ENCODE measurements at places on chromosomes 1 and 21. TPM values are rescaled to one million over a fixed set of nuclear protein-coding genes. Genes with fewer than 3 reads are reported as not detected.

GRCh38 chr1:153227810-153228209 lies 10.4 kb downstream of the PRR9 start:
- no peak for DNase-seq

- DNase-seq = no peak
Measured at GRCh38 chr21:16427587-16428087, 697.9 kb downstream of the USP25 start.

DNA sequence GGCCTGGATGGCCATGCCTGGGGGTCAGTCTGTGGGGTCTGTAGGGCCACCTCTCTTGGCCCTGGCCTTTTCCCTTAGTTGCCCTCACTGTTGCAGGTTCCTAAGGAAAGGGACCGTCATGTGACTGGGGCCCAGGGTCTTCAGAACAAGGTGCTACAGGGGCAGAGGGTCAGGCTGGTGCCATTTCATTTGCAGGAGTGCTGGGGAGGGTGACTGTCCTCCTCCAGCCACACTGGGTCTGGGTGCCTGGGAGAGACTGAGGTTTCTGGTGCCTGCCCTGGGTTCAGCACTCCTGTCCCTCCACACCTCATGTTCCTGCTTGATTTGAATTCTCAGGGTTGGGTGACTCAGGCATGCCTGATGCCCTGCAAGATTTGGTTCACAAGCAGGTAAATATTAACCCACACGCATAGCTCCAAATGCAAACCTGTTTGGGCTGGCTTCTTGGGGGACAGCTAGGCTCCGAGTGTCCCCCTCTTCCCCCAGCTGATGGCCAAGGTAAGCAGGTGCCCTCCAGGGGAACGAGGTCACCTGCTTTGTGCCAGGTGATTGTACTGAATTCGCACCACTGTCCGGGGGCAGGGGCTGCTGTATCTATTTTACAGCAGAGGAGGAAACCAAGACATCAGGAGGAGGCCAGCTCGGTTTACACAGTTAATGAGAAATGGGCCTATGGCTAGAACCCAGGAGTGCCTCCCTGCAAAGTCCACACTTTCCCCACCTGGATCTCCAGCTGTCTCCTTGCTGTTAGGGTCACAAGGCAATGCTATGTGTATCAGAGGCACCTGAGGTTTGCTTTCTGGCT lies 20.3 kb downstream of the ARHGEF10L start:
- DNase-seq = no peak

DNA sequence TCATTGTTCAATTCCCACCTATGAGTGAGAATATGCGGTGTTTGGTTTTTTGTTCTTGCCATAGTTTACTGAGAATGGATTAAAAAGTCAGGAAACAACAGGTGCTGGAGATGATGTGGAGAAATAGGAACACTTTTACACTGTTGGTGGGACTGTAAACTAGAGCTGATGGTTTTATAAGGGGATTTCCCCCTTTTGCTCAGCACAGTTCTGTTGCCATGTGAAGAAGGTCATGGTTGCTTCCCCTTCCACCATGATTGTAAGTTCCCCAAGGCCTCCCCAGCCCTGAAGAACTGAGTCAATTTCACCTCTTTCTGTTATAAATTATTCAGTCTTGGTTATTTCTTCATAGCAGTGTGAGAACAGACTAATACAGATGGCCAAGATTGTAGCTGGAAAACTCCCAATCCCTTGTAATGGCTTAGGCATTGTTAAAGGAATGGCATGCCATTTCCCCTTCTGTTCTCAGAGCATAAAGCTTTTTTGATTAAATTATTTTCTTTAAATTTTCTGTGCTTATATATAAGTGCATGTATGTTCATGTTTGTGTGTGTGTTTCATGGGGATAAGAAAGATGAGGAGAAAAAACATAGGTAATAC lies 144.8 kb downstream of the BACH1 start:
- DNase-seq = no peak

DNA sequence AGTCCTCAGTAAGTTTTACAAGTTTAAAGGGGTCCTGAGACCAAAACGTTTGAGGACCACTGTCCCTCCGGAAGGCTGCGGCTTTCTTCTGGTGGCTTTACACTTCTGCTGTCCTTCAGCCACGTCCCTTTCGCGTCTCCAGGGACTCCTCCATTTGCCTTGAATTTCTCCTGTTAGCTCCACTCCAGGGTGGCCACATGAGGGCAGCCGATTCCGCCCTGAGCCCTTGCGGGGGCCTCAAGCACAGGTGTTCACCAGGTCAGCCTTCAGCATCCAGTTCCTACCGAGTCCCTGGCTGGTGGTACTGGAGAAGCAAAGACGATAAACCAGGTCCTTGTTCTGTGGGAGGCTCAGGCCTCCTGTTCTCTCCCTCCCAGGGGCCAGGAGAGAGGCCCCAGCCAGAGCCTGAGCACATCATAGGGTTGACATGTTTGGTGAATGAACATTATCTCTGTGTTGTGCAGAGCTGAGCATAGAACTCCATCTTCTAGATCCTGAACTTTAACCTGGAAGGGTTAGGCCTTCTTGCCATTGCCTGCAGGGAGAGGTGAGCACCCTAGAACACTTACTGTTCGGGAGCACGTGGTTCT lies 27.4 kb upstream of the COQ8A start:
- no peak for DNase-seq

DNA sequence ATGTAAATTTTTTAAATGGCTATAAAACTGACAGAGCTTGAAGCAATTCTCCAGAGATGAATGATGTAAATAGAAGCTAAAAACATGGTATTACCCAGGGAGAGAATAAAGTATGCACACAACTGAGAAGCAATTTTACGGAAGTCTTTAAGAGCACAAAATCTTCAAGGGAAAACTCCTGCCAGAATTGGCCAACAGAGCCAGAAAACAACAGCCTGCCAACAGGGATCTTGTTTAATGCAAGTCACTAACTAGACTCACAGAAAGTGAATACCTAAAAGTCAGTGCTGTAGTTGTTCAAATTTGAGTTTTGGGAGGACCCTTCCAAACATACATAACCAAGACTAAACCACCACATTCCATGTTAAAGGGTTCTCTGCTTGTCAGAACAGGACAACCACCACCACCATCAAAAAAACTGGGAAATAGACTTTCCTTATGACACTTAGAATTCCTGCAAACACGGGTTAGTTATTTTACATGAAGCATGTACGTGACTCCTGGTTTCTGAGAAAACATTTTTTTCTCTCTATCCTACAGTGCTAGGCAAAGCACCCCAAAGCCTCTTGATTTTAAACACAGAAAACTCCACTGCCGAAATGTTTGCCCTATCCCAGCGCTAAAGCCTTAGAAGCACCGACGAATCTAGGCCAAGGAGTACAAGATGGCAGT lies 1.6 kb downstream of the EPS15 start:
- no peak for DNase-seq

DNA sequence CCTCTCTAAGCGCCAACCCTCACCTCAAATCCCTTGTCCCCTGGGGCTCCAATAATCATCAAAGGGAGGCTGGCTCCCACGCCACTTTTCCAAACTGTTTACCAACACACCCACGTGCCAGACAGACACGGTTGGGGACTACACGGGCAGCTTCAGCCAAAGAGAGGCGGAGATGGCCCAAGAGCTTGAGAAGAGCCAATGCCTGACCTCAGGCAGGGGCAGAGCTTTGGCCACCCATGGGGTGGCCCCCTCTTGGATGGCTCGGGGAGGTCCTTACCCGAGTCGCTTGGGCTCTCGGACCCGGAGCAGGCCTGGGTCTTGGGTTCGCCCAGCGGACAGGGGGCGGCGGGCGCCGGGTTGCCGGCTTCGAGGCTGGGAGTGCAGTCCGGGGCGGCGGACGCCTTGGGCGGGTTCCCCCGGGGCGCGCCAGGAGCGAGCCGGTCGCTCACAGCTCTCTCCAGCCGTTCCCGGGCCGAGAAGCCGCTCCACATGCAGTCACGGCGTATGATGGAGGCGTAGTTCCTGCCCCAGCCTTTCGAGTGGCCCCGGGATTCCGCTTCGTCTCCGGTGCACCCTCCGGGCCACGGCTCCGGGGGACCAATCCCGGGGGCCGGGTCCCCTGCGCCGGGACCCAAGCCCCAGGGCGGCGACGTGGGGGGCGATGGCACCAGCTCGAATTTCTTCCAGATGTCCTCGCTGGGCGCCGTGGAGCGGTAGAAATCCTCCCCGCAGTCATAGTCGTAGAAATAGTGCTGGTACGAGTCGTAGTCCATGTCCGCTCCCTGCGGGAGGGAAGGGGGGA lies 854 bp downstream of the MYCL start:
- DNase-seq = no peak

DNA sequence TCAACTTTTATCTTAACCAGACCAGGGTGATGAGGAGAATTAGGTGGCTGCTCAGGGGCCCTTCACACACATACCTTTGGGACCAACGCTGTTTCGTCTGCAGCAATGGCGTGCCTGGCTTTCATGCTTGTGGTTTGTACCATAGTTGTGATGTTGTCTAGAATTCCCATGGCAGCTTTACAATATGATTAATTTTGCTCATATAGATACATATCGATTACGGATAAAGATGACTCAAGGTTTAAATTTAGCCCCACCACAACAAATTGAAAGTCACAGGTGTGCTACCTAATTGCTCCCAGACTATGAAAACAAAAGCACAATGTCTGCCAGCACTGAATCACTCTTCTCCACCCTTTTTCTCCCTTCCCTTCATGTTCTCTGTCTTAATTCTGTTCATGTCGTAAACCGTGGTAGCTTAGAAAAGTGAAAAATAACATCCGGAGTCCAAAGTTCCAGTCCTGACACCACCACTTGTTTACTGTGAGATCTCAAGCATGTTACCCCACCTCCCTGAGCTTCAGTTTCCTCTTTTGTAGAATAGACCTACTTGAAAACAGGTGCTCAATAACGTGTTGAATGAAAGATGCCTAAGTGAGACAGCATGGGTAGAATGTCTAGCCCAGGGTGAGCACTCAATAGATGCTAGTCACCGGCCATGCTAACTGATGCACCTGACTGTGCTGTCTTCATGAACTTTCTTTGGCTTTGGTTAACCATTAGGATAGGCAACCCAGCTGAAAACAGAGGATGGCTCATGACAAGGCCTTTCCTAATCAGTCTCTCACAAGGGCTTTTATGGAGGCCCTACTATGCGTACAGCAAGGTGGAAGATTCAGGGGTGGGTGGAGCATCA lies 22.1 kb upstream of the JUN start:
- no peak for DNase-seq

GRCh38 chr1:183270541-183271141 lies 84.6 kb downstream of the LAMC2 start:
- DNase-seq = peak; percentile 40

GRCh38 chr1:208329300-208329699 lies 85.1 kb upstream of the PLXNA2 start:
- no peak for DNase-seq

DNA sequence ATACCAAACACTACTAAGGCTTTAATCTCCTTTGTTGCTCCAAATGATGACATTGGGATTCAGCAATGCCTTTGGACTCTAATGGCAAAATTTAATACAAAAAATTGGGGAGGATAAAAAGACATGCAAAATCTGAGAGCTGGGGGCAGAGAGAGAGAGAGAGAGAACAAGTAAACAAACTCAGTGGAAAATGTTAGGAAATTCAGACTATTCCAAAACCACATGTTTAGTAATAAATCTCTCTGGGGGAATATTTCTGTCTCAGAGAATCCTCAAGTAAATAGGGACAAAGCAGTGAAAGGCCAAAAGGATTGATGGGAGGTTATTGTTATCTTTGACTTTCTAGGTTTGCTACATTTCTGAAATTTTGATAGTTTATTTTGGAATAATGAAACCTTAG lies 65.7 kb downstream of the PLA2G4A start:
- no peak for DNase-seq

DNA sequence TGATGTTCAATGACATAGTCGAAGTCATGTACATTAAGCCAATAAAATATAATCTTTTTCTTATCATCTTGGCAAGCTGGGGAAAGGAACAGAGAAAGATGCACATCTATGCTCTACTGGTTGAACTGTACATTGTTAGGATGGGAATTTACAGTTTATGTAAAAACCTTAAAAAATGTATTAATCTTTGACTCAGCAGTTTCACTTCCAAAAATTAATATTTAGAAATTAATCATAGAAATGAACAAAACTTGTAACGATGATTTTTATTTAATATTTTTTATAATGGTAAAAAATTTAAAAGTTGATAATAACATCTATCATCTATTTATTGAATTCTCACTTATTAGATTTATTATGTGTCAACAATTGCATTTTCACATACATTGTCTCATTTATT lies 5.7 kb upstream of the C1orf141 start:
- no peak for DNase-seq

The CELA2B gene
- not detected for total RNA-seq

The AIRE gene
- total RNA-seq = not detected

The TRIM58 gene
- total RNA-seq = 4.1 TPM

The C4BPA gene
- 0.37 TPM for total RNA-seq

The SLC45A1 gene
- 3.6 TPM for total RNA-seq

The CRYZL1 gene
- total RNA-seq = 40.4 TPM

The GPR37L1 gene
- not detected for total RNA-seq
